A172 (cell line): ENCODE measurements at places on chromosomes 13 and 19. TPM values are rescaled to one million over a fixed set of nuclear protein-coding genes. Genes with fewer than 3 reads are reported as not detected.

DNA sequence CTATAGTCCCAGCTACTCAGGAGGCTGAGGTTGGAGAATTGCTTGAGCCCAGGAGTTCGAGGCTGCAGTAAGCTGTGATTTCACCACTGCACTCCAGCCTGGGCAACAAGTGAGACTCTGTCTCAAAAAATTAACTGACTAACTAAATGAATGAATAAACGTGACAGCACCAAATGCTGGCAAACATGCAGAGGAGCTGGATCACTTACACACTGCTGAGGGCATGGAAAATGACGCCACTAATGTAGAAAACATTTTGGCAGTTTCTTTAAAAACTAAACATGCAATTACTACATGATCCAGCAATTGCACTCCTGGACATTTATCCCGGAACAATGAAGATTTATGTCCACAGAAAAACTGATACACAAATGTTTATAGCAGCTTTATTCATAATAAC is 31.3 kb upstream of the GTF3A start:
- DNase-seq, result no peak

DNA sequence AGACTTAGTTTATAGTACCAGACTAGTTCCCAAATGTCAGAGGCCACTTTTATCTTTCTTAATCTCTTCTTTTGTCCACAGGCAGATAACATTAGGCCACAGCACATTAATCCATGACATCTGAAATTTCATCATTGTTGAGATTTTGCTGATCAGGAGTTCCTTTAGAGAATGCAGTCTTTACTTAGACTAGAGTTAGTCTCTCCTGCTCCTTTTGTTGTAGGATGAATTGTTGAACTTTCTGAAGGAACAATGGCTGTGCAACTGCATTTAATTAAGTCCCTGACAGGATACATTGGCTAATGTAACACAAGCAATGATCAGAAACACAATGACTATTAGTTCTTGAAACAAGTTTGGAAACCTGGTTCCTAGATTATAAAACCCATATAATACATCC is 266.3 kb downstream of the PCDH20 start:
- no peak for DNase-seq

- peak; percentile 46 for DNase-seq
These were observed 18.5 kb downstream of the SLC27A1 start for GRCh38 chr19:17488593-17489391.

- no peak for DNase-seq
These were observed 90.9 kb downstream of the NALCN start for GRCh38 chr13:101325423-101325822.

GRCh38 chr19:47274891-47275761 is 441 bp downstream of the INAFM1 start:
- no peak for DNase-seq

GRCh38 chr19:39448271-39448670 is 2.9 kb downstream of the SUPT5H start:
- DNase-seq, result peak; percentile 89

- no peak for DNase-seq
These were observed 421.3 kb downstream of the DIAPH3 start for GRCh38 chr13:59742467-59742866.

GRCh38 chr19:13938301-13939064 is at the start of gene PODNL1:
TSS of gene PODNL1 (minus strand) at chr19:13938417. CDS start at chr19:13938181, 236 bp downstream.
- DNase-seq, result peak; percentile 52

The RNF225 gene
- not detected in 2 replicates for total RNA-seq

The SLC25A41 gene
- 1.7 TPM in 1 of 2 replicates, not detected in the other for total RNA-seq

The NFIX gene
- 17.0 and 25.7 TPM in 2 replicates for total RNA-seq

The MEDAG gene
- not detected in 2 replicates for total RNA-seq

The PINLYP gene
- 0.38 TPM in 1 of 2 replicates, not detected in the other for total RNA-seq

The TMEM150B gene
- total RNA-seq, result not detected in 2 replicates

The DAND5 gene
- total RNA-seq, result 0.10 and 0.36 TPM in 2 replicates
